ENCODE measurements at places on chromosomes 5 and 9. TPM values are rescaled to one million over a fixed set of nuclear protein-coding genes. Genes with fewer than 3 reads are reported as not detected.

DNA sequence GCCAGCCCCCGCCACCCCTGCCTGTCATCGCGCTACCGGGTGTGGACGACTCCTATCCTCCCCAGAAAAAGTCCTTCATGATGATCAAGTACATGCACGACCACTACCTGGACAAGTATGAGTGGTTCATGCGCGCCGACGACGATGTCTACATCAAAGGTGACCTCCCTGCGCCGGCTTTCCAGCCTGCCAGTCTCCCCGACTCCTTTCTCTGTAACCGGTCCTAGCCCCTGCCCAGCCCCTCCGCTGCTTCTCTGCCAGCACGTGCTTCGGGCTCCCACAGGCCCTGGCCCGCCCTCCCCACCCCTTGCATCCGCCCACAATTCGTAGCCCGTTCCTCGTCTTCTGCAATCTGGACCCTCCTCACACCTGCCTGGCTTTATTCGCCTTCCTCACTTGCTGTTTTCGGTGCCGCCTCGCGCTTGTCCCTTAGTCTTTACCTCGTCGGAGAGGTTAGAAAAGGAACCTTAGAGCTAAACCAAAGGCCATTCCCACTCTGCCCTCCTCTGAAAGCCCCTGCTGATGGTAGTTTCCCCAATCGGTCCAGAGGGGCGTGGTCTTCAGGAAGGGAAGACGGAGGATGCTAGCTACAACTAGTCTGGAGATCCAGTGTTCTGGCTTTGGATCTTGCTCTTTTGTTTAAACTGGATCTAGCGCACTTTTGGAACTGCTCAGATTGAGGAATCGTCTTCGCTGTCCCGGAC, 1.4 kb downstream of the CHSY3 start:
- no peak for DNase-seq

GRCh38 chr5:124901081-124901480, 154.6 kb upstream of the ZNF608 start:
- no peak for DNase-seq

DNA sequence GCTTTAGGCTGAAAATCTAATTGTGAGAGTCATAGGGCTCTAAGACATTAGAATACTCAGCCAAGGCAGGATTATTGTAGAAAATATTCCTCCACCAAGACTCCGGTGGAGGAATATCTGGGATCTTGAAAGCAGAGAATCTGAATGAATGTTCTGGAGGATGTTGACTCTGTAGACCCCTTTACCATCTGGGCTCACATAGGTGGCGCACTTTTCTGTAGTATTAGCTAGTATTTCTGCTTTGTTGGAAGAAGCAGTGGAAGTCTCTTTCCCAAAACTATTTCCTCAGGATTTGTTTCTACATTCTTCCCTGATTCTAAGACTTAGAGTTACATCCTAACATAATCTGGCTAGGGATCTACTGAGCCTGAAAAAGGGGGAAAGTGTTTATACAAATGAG, 752.4 kb upstream of the SEMA6A start:
- DNase-seq = no peak

EGFL7 gene
- total RNA-seq = 15.6 TPM

IL5 gene
- not detected for total RNA-seq
